Forelimb muscle (tissue), 1 donor: ENCODE measurements at places on chromosomes 6 and 20.

- no peak for DNase-seq
Measured at GRCh38 chr6:3449750-3450305, 7.0 kb downstream of the SLC22A23 start.

DNA sequence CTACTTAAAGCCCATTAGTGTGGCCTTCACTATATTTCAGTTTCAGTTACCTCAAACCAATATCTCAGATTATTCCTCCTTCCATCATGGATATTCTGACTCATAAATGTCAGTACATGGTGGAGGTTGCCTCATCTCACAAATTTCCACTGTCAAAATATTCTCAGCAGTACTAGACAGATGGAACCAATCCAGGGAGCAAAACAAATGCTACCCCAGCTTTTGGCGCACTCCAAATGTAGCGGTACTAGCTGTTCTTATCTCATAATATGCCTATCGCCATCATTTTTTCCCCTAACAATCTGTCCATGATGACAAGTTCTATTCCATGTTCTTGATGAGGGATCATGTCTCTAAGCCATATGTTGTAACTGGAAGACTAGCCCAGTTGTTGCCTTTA, 1026.1 kb downstream of the KIF16B start:
- no peak for DNase-seq

DNA sequence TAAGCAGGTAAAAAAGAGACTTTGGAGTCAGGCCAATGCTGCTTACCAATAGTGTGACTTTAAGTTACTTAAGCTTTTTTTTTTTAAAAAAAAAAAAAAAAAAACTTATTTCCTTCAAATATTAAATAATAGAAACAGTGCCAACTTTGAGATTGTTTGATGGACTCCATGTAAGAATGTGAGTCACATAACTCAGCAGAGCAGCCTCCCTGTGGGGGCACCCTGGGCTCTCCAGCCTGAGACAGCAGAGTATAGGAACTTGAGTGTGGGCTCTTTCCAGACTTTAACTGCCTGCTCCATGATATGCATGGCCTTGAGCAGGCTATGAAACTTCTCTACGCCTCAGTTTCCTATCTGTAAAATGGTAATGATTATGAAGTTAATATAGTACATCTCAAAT, 113.3 kb upstream of the SAMD5 start:
- no peak for DNase-seq

DNA sequence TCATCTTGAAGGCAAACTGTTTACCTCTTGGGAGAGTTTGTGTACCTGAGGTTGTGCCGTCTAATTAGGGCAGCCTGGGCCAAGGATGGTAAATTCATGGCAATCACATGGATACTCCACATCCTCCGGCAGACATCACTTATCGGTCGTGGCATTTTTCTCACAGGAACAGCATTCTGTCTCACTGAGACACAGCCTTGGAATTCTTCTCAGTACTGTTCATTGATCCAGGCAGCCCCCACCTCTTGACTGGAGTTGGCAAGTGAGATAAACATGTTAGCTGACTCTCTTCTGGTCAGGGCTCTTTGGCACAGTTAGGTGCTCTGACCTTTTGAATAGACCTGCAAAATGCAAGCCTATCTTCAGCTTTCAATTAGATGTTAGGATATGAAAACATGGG, 511.4 kb upstream of the FLRT3 start:
- DNase-seq, result no peak

GRCh38 chr20:31474758-31475427, at the start of the genes DEFB124 and REM1:
Gene DEFB124, minus strand, starts transcription at chr20:31475127. Its CDS starts 2,114 bp downstream, at chr20:31473013.
Gene REM1, plus strand, starts transcription at chr20:31475288. Its CDS starts 1,158 bp downstream, at chr20:31476446.
- no peak for DNase-seq

DNA sequence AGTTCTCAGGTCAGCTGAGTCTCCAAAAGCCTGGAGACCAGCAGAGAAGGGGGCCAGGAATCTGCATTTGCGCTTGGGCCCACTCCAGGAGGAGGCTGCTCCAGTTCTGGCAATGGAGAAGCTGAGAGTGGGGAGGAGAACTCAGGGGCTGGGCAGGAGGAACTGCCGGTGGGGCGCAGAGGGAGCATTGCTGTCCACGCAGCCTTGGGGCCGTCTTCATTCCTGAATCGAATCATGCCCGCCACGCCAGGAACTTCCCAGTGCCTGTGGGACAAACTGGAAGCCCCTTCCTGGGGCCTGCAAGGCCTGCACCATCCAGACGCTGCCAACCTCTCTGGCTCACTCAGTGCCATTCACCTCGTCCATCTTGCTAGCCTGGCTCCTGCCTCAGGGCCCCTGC, 16.9 kb downstream of the RAB44 start:
- DNase-seq, result no peak
